ENCODE measurements at places on chromosomes 2 and 18.
A peak's percentile ranks its signal among the peaks of the same experiment; 100 is the strongest.

GRCh38 chr2:147845411-147845971, 662 bp downstream of the ACVR2A start:
- DNase-seq: peak; percentile 11

GRCh38 chr18:837922-838321, 25.9 kb upstream of the YES1 start:
- DNase-seq: no peak

GRCh38 chr2:57407772-57408201, 638.8 kb upstream of the VRK2 start:
- DNase-seq: no peak

DNA sequence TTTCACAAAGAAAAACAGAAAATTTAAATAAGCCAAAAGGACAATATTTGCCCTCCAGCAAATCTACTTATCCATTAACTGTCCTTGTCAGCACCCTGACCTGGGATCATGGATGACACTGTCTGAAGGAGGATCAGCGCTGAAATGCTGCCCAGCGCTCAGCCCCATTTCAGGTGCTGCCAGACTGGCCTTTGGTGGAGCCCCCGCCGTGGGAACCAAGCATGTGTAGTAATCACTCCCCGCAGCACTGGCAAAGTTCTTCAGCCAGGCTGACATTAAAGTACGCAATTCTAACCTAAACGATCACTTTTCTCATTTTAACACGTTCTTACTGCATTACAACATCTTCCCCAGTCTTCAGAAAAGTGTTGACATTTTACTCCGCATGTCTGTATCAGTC, 108.6 kb upstream of the GPC1 start:
- DNase-seq: no peak

- DNase-seq: no peak
Observed at GRCh38 chr2:111219734-111220505, 99.2 kb downstream of the BCL2L11 start.

GRCh38 chr18:13211534-13211933, 7.0 kb upstream of the LDLRAD4 start:
- no peak for DNase-seq

DNA sequence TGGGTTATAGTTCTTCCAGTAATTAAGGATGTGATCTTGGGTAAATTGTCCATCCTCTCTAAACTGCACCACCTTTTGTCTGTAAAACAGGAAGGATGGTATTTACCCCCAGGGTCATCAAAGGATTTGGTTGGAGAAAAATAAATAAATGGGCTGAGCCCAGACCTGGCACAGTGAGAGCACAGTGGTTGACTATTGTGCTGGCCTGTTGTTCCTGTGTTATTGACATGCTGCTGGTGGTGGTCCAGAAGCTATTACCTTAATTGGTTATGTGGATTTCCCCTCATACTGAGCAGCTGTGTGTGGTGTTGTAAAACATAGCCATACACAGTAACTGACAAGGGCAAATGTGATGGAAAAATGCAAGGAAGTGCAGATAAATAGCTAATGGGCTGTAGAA, 746 bp upstream of the IL37 start:
- DNase-seq: no peak

- DNase-seq: no peak
Observed at GRCh38 chr2:160085662-160086061, 23.2 kb upstream of the PLA2R1 start.

- no peak for DNase-seq
Observed at GRCh38 chr2:204551512-204551863, 6.2 kb downstream of the PARD3B start.

DNA sequence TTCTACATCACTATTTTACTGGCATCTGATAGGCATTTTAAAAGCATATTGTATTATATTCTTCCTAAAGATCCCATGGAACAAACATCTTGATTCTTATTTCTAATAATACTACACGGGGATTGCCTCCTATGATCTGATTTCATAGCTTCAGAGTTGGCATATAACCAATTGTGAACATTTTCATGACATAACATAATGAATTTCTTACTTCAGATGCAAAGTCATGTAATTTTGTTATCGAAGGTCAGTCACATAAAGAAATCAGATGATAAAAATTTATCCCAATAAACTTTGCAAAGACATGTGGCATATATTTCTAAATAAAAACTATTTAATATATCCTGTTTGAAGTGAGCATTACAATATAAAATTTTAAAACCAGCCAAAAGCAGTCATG, 93.3 kb downstream of the COL5A2 start:
- no peak for DNase-seq

GRCh38 chr18:67117804-67118203, 398.7 kb downstream of the DSEL start:
- DNase-seq: no peak

DNA sequence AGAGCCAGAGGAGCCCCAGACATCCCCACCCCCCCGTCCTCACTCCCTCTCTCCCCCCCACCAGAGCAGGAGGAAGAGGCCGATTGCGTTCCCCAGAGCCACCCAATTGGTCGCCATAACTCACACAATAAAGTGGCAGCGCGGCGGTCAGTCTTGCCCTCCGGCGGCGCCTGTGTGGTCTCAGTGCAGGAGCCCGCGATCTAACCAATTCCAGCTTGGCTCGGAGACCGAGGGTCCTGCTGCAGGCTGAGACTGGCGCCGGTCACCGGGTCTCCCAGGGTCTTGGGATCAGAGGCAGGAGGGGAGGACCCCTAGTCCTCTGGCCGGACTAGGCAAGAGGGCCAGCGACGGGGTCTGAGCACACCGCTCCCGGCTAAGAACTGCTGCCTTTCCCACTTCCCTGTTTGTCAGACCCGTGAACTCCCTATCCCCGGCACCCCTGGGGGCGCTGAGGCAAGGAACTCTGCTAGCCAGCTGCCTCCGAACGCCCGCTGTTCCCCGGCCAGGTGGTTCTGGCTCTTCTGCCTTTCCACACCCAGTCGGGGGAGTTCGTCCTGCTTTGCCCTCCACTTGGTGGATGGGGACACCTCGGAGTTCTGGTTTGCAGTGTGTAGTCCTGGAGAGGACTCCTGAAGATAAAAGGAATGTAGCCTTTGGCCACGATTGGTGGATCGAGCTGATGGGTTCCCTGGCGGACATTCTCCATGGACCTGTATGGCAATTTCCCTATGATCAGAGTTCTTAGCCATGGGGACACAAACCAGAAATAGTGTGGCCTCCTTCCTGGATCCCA, 1.0 kb upstream of the HOXD12 start:
- DNase-seq: no peak

DNA sequence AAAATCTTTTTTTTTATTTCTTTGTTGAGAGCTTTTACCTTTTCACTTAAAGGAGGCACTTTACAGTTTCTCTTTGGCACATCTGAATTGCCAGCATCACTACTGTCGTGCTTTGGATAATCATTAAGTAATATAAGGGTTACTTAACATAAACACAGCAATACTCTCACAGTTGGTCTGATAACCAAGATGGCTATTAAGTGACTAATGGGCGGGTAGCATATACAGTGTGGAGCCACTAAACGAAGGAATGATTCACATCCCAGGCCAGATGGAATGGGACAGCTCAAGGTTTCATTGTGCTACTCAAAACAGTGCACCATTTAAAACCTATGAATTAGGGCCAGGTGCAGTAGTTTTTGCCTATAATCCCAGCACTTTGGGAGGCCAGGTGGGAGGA, 28.1 kb downstream of the USP37 start:
- DNase-seq: no peak

DNA sequence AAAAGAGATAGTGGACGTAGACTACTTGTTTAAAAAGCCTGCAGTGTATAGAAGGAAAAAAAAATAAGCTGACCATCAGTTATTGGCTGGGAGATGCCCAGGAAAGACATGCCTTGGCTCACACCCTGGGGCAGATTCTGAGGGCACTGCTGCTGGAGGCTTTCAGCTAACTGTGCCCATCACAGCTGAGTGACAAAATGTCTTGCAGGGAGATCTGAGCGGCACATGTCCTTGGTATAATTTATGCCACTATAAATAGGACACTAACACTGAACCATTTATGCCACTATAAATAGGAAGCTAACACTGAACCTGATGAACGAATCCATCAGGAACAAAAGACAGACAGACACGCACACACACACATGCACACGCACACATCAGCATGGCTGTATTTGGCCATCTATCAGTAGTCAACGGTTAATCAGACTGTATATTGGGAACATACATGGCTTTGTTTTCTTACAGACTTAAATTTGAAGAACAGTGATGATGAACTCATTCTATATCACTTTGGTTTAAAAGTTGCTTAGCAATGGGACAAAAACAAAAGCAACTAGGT, 68.2 kb upstream of the NOSTRIN start:
- no peak for DNase-seq

- DNase-seq: no peak
Observed at GRCh38 chr18:998936-999335, 94.3 kb downstream of the ADCYAP1 start.

DNA sequence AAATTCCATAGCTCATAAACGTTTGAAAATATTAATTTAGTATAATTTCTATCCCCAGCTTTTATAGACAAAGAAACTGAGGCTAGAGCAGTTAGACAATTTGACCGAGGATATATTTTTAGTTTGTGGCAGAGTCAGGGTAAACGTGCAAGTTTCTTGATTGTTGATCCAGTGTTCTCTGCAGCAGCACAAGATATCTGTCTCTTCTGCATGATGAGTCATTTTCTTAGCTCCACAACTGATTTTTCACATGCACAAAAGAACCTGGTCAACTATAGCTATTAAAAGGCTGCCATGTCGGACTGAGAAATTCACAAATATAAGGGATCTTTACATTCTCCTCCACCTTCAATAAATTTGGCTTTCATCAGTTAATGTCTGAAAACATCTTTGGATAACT, 143.4 kb upstream of the CYP26B1 start:
- DNase-seq: no peak

- no peak for DNase-seq
Observed at GRCh38 chr18:51946946-51947345, 393.1 kb upstream of the DCC start.

DNA sequence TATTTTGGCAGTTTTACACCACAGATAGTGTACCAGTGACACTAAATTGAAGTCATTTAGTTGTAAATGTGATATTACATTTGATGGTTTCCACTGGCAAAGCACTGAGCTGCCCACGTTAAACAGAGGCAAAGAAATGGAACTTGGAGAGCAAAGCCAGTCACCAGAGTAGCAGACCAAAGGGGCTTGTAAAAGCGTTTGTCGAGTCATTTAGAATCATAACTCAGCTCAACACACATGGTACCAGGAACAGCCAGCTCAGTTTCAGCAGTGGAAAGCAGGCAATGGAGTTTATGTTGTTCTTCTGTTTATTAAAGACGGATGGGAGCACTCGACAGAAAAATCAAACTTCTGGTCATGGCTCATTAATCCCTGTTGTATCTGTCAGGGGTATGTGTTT, 91.2 kb downstream of the POU3F3 start:
- no peak for DNase-seq

DNA sequence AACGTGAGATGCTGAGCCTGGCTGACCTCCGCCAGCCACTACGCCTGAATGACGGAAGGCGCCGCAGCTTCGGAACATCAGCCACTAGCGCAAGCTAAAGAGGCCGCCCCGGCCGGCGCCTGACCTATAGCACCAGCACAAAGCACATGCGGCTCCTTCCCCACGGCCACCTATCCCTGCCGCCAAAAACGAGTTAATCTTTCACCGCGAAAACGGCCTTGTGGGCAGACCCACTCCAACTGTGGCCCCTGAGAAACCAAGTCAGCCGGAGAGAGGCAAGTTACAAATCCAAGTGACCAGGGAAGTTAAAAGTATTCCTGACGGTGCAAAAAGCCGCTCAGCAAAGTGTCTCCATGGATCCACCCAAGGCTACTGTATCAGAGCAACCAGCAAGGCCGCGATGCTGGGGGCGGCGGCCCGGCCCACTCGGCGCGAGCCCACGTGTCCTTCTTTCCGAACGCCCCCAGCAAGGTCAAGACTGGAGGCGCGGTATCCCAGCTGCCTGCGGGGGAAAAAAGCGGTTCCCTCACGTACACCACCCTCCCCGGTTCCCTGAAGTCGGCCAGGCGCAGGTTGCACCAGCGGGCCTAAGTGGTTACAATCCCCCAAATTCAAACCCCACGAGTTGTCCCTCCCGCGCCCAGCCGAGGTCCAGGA, 575 bp downstream of the HSPD1 start:
- DNase-seq: peak; percentile 55

DNA sequence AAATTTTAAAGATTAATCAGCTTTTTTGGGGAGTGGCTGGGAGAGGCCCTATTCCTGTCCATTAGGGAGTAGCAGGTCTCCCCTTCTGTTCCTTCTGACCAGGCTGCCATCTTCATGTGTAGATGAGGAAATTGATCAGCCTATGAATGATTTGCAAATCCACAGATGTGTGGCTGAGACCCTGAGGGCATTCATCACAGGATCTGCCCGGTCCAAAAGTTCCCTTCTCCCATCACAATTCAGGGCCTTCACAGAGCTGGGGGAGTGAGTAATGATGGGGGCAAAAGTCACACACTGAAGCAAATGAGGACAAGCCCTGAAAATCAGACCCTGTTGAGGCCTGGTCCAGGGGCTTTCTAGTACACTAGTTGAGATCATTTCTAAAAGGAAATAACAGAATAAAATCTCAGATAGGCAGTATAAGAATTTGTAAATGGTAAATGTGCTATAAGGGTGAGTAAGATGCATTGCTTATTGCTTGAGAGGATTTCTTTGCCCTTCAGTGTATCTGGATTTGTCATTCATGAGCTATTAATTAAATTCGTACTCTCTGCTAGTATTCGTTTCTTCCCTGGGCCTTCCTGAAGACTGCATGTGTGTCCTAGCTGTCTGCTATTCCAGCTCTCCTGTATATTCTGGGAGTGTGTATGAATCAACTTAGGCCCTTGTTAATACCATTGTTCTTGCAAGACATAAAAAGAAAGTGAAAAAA, 53.2 kb downstream of the SETBP1 start:
- DNase-seq: no peak

GRCh38 chr18:58308463-58308862, 264.4 kb downstream of the NEDD4L start:
- no peak for DNase-seq

GRCh38 chr2:142722086-142722485, 155.4 kb upstream of the KYNU start:
- DNase-seq: no peak

GRCh38 chr2:98348066-98348561, 1.9 kb downstream of the CNGA3 start:
- DNase-seq: no peak

- no peak for DNase-seq
Observed at GRCh38 chr18:50468807-50469206, 91.1 kb upstream of the MAPK4 start.

DNA sequence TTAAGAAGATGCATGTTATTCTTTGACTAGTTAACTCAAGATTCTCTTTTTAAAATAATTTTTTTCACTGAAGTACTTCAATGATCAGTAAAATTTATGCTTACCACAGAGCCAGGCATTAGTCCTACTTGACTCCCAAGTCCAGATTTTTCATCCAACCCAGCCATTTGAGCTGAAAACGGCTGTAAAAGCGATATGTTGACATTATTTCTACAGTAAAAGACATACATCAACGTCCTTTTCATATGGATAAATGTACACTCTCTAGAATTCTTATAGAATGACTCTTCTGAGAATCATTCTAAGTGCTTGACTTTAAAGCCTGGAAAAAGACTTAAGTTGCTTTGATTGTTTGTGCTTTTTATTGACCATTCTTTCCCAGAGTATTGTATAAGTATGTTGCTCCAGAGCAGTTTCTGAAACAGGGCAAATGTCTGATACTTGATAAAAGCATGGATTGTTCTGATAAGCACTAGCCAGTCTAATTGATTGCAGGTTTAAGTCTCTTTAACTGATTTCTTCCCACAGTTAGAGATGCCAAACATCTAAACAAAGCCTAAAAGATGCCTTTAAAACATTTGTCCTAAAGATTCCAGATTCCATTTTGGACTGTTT, 90.9 kb downstream of the COL5A2 start:
- DNase-seq: no peak

Data from CD8-positive, alpha-beta T cell (primary cell).